ENCODE measurements at places on chromosomes 2 and 18. TPM values are rescaled to one million over a fixed set of nuclear protein-coding genes. Genes with fewer than 3 reads are reported as not detected.

DNA sequence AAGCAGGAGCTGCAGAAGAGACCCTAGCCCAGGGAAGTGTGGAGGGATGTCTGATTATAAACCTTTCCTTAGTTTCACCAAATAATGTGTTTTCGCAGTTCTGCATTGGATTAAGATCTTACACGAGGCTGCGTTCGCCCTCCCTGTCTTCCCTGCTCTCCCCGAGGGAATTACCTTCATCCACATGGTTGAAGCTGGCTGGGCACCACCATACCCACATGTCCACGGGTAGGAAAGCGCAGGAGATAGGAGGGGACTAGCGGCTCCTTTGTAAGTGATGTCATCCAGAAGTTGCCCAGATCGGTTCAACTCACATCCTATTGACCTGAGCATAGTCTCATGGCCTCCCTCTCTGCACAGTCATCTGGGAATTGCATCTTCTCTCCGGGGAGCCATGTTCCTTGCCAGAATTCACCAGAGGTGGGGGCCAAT, 1.1 kb downstream of the TTL start:
- H3K4me3 ChIP-seq = peak overlapping the region; percentile 90
- H3K4me1 ChIP-seq = peaks cover 7% of the 10 kb centered on the region
- peak overlapping the region; percentile 86 for H3K27ac ChIP-seq

GRCh38 chr18:34117319-34117718, 107.4 kb downstream of the NOL4 start:
- H3K27me3 ChIP-seq = no peaks in the 10 kb centered on the region
- no peaks in the 10 kb centered on the region for H3K36me3 ChIP-seq
- no peaks in the 10 kb centered on the region for H3K4me1 ChIP-seq
- no peak for DNase-seq

GRCh38 chr18:13283746-13284145, 65.2 kb downstream of the LDLRAD4 start:
- no peak for DNase-seq
- no peaks in the 10 kb centered on the region for H3K4me1 ChIP-seq
- no peak overlapping the region for H3K4me3 ChIP-seq
- no peaks in the 10 kb centered on the region for H3K36me3 ChIP-seq
- H3K27me3 ChIP-seq = no peaks in the 10 kb centered on the region

- H3K36me3 ChIP-seq = no peaks in the 10 kb centered on the region
- H3K27ac ChIP-seq = no peak overlapping the region
- H3K4me1 ChIP-seq = no peaks in the 10 kb centered on the region
- no peak for DNase-seq
- no peak overlapping the region for H3K4me3 ChIP-seq
- no peaks in the 10 kb centered on the region for H3K27me3 ChIP-seq
Observed at GRCh38 chr2:29186817-29187216, 71.6 kb downstream of the CLIP4 start.

GRCh38 chr2:205321231-205321630, 361.1 kb upstream of the NRP2 start:
- DNase-seq = no peak
- no peak overlapping the region for H3K27ac ChIP-seq
- no peaks in the 10 kb centered on the region for H3K36me3 ChIP-seq
- H3K27me3 ChIP-seq = no peaks in the 10 kb centered on the region
- H3K4me3 ChIP-seq = no peak overlapping the region
- H3K4me1 ChIP-seq = no peaks in the 10 kb centered on the region

- H3K4me3 ChIP-seq = no peak overlapping the region
- H3K27me3 ChIP-seq = no peaks in the 10 kb centered on the region
- H3K36me3 ChIP-seq = no peaks in the 10 kb centered on the region
- no peak for DNase-seq
Observed at GRCh38 chr2:65142515-65142914, 12.6 kb upstream of the RAB1A start.

- no peak overlapping the region for H3K27ac ChIP-seq
- no peak overlapping the region for H3K4me3 ChIP-seq
- no peaks in the 10 kb centered on the region for H3K36me3 ChIP-seq
Observed at GRCh38 chr2:239142806-239143205, 258.0 kb downstream of the HDAC4 start.

- no peaks in the 10 kb centered on the region for H3K27me3 ChIP-seq
- H3K4me1 ChIP-seq = no peaks in the 10 kb centered on the region
- DNase-seq = no peak
Observed at GRCh38 chr2:46735108-46735691, 180.4 kb downstream of the MCFD2 start.

DNA sequence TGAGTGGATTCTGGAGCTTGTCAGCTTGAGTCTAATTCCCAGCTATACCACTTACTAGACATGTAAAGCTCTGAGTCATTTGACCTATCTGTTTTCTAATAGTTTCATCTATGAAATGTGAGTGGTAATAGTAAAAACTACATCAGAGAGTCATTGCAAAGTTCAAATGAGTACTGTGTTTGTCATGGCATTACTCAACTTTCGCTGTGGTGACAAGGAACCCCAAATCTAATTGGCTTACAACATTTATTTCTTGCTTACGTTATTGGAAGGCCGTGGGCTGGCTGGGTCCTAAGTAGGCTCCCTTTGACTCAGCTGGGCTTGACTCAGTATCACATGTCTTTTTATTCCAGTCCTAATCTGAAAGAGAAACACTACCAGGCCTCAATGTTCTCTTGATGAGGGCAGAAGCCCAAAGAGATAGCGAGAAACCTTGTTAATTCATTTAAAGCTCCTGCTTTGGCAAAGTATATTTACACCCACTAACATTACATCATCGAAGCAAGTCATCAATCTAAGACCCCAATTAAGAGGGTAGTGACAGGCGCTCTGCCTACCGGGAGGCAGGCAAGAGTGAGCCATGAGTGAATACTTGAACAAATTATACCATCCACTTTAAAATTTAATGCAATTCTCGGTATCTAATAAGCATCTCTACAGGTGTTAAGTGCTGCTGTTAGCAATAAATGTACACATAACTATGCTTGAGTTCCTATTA, 431.8 kb upstream of the SPHKAP start:
- no peak overlapping the region for H3K27ac ChIP-seq
- H3K27me3 ChIP-seq = no peaks in the 10 kb centered on the region
- no peak for DNase-seq
- H3K4me3 ChIP-seq = no peak overlapping the region
- no peaks in the 10 kb centered on the region for H3K36me3 ChIP-seq

- H3K4me1 ChIP-seq = no peaks in the 10 kb centered on the region
- no peaks in the 10 kb centered on the region for H3K27me3 ChIP-seq
- no peak overlapping the region for H3K4me3 ChIP-seq
Observed at GRCh38 chr2:68411397-68412126, 46.5 kb downstream of the PLEK start.

- H3K4me3 ChIP-seq = no peak overlapping the region
- no peaks in the 10 kb centered on the region for H3K4me1 ChIP-seq
- H3K27ac ChIP-seq = no peak overlapping the region
- DNase-seq = no peak
Observed at GRCh38 chr2:238381341-238382115, 45.2 kb upstream of the ASB1 start.

- H3K4me3 ChIP-seq = no peak overlapping the region
- H3K4me1 ChIP-seq = peaks cover 23% of the 10 kb centered on the region
- H3K36me3 ChIP-seq = no peaks in the 10 kb centered on the region
- DNase-seq = no peak
Observed at GRCh38 chr2:121562269-121563176, 31.8 kb downstream of the RNU4ATAC start.

GRCh38 chr2:232431705-232432590, 24.0 kb upstream of the ALPI start:
- H3K4me3 ChIP-seq = no peak overlapping the region
- H3K27me3 ChIP-seq = no peaks in the 10 kb centered on the region
- H3K4me1 ChIP-seq = no peaks in the 10 kb centered on the region
- no peak for DNase-seq
- H3K27ac ChIP-seq = no peak overlapping the region

Gene NTSR2
- 0.47 TPM for total RNA-seq

- H3K4me3 ChIP-seq = no peak overlapping the region
- no peak overlapping the region for H3K27ac ChIP-seq
- H3K4me1 ChIP-seq = no peaks in the 10 kb centered on the region
- DNase-seq = peak; percentile 72
Observed at GRCh38 chr2:30201990-30202389, 29.3 kb upstream of the LBH start.

Gene SLC8A1
- total RNA-seq = 3.2 TPM

Gene DSC2
- 1.2 TPM for total RNA-seq

Gene CREG2
- total RNA-seq = 0.47 TPM
